Fibroblast of mammary gland (primary cell): ENCODE measurements at places on chromosomes 3 and 15.

DNA sequence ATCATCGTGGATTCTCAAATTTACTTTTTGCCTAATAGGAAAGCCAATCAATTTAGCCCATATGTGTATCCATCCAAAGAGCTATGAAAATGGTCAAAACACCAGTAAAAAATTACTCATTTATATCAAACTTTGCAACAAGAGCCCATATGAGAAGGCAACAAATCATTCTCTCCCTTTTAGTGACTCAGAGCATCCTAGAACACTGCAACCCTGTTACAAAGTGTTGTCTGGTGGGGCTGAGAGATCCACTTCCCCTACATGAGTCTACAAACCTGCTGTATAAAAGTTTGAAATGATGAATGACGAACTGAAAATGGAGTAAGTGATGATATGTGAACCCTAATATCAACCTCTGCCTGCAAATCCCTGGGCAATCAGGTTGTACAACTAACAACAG lies 23.3 kb downstream of the PDZRN3 start:
- DNase-seq: peak; percentile 81

GRCh38 chr15:78155355-78155939 lies 6.3 kb downstream of the IDH3A start:
- DNase-seq: no peak

- DNase-seq: peak; percentile 55
Measured at GRCh38 chr15:75061272-75061671, 37.9 kb downstream of the PPCDC start.

DNA sequence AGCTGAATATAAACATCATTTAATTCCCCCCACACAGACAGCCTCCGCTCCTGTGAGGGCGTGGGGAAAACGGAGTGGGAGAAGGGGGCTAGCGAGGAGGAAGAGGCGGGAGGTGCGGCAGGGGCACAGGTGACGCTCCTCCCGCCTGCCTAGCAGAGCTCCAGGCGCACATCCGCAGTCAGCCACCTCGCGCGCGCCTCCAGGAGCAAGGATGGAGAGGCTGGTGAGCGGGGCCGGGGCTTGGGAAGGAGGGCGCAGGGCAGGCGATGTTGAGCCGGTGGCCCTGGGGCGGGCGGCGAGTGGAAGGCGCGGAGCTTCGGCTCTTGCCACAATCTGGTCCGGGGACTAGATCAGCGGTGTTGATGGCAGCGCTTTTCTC lies at the start of gene CD200:
TSS of gene CD200 (plus strand) at position 155 of the 379 bp plus-strand sequence. CDS start at position 212, 57 bp downstream.
- DNase-seq: peak; percentile 16
